ENCODE measurements at places on chromosomes 11 and 22. TPM values are rescaled to one million over a fixed set of nuclear protein-coding genes. Genes with fewer than 3 reads are reported as not detected.

The PGM2L1 gene
- total RNA-seq: 10.4 TPM

The PNPLA3 gene
- 2.0 TPM for total RNA-seq

The MYRF gene
- 1.4 TPM for total RNA-seq

The MUC5AC gene
- total RNA-seq: not detected

The ABTB2 gene
- total RNA-seq: 0.72 TPM

The UCP2 gene
- 30.4 TPM for total RNA-seq

The SCN4B gene
- not detected for total RNA-seq

The SPA17 gene
- total RNA-seq: 30.9 TPM

The HSD17B12 gene
- 98.1 TPM for total RNA-seq

The SLC6A5 gene
- total RNA-seq: not detected

The MMP1 gene
- 19.7 TPM for total RNA-seq

The MAJIN gene
- not detected for total RNA-seq

The TRIM22 gene
- total RNA-seq: 34.9 TPM

The ANO9 gene
- not detected for total RNA-seq

The OVOL1 gene
- total RNA-seq: not detected

The MPPED1 gene
- total RNA-seq: not detected

All from A172 (cell line).